Cortex of kidney (tissue), 1 donor: ENCODE measurements at places on chromosomes 3 and 15.

DNA sequence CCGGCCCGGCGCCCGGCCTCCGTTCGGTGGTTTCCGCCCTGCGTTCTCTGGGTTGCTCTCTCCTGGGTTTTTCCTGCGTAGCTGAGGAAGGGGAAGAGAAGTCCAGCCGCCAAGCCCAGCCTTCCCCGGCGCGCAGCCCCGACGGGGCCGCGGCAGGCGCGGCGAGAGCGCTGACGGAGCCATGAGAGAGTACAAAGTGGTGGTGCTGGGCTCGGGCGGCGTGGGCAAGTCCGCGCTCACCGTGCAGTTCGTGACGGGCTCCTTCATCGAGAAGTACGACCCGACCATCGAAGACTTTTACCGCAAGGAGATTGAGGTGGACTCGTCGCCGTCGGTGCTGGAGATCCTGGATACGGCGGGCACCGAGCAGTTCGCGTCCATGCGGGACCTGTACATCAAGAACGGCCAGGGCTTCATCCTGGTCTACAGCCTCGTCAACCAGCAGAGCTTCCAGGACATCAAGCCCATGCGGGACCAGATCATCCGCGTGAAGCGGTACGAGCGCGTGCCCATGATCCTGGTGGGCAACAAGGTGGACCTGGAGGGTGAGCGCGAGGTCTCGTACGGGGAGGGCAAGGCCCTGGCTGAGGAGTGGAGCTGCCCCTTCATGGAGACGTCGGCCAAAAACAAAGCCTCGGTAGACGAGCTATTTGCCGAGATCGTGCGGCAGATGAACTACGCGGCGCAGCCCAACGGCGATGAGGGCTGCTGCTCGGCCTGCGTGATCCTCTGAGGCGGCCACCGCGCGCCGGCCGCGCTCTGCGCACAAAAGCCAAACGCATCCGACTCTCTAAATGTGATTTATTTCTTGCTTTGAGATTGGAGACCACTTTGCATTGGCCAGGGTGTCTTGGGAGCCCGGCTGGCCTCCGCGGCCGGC lies 727 bp downstream of the RAP2B start:
- no peak for DNase-seq

- no peak for DNase-seq
Measured at GRCh38 chr3:177589911-177590381, 392.7 kb upstream of the TBL1XR1 start.

- DNase-seq: no peak
Measured at GRCh38 chr15:84685304-84685703, 27.3 kb upstream of the NMB start.

- DNase-seq: no peak
Measured at GRCh38 chr15:40450047-40450446, 9.3 kb downstream of the BAHD1 start.

GRCh38 chr3:175336406-175337133 lies 477.4 kb downstream of the NAALADL2 start:
- no peak for DNase-seq

- no peak for DNase-seq
Measured at GRCh38 chr15:73022161-73022560, 30.1 kb upstream of the NEO1 start.

DNA sequence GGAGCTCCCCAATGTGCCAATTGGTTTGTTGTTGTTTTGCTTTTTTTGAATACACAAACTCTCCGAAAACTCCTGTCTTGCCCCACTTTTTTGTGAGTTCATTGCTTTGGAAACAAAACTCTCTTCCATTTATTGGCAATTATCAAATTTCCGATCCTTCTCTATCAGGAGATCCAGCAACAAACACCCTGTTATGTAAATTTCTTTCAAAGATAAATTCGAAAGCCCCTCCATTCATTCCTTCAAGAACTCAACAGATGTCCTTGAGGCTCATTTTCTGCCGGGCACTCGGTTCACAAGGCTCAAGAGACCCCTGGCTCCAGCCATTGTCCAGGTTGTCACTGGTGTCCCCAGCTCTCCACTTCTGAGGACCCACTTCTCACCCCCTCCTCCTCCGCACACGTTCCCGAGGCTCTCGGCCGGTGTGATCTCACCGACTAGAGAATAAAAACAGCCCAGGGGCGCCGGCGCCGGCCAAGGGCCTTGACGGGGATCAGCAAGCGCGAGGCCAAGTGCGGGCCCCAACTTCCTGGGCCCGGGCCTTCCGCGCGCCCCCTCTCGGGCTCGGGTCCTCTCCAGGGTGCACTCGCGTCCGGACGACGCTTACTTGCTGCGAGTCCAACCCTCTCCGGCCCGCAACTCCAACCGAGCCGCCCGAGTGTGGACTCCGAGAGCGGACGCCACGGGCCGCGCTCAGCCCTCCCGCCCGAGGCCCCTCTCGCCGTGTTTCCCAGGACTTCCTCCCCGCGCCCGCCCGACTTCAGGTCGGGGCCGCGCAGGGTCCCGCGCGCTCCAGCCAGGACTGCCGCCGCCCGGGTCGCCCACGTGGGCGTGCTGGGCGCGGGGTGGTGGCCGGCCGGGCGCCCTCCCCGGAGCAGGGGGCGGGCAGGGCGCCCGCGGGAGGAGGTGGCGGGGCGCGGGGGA lies 533 bp upstream of the SMAD3 start:
- no peak for DNase-seq

GRCh38 chr3:72204452-72204851 lies 419.5 kb upstream of the PROK2 start:
- no peak for DNase-seq

DNA sequence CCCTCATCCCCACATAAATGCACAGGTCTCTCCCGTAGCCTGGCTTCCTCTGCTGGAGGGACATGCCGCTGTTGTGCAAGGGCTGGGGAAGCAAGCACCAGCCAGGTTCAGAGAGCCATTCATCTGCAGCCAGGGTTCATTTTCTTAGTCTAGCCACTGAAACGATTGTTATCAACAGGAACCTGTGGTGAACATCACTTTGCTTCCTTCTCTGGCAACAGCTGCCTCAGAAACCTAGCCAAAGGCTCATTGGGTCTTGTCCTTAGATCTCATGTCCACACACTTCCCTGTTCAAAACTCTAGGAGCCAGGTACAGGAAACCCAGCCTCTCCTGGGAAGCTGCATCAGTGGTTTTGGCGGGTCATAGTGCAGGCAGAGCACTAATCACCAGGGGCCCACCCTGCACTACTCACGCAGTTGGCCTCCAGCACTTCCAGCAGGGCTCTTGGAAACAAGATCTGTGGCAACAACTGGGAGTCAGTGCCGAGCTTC lies 47.0 kb downstream of the OXNAD1 start:
- DNase-seq: no peak

DNA sequence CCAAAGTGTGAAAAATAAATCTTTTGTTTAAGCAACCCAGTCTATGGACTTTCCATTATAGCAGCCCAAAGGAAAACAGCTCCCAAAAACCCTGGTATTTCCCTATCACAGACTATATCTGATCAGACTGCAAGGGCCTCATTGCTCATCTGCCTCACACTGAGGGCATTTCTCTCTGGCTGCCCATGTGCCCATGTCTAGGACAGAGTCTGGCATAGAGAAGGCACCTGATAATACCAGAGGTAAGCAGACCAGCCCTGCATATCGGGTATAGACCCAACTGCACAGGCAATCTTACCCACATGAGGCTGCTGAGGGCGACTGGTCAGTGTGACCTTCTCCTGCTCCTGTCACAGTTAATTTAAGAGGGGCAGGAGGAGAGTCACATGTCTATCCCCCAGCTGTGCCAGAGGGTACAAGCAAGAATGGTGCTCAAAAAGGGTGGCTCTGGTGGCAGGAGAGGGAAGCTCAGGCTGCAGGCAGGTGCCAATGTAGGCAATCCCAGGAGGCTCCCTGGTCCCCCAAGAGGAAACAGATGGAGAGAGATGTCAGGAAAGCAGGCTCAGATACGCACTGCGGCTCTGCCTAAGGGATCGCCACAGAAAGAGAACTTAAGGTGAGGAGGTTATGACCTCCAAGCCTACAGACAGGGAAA lies 3.1 kb downstream of the CSRNP1 start:
- DNase-seq: no peak

- no peak for DNase-seq
Measured at GRCh38 chr3:48693826-48694225, 8.1 kb upstream of the NCKIPSD start.

- DNase-seq: no peak
Measured at GRCh38 chr3:187968883-187969580, 184.9 kb upstream of the LPP start.

GRCh38 chr15:77644543-77645247 lies 12.0 kb upstream of the LINGO1 start:
- no peak for DNase-seq

DNA sequence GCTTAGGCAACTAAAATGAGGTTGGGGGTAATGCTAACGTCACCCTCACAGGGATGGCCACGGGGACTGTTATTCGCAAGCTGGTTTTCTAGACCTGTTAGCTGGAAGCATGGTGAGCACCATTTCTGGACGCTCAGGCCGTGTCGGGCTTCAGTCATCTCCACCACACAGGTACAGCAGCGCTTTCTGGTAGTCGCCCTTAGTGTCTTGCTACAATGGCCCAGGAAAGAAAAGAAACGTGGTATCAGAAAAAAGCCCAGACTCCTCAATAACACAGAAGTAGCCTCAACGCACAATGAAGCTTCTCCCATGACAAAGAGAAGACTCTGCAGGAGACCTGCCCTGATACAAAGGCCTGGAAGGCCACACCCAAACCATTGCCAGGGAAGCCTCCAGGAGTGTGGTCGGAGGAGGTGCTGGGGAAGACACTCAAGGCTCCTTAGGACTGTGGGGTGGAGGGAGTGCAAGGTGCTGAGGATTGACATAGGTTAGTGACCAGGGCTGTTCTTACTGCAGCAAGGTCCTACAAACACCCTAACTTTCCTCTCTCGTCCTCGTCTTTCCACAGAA lies 50.2 kb downstream of the ANXA2 start:
- no peak for DNase-seq

- no peak for DNase-seq
Measured at GRCh38 chr3:119195911-119196310, 22.5 kb downstream of the UPK1B start.

DNA sequence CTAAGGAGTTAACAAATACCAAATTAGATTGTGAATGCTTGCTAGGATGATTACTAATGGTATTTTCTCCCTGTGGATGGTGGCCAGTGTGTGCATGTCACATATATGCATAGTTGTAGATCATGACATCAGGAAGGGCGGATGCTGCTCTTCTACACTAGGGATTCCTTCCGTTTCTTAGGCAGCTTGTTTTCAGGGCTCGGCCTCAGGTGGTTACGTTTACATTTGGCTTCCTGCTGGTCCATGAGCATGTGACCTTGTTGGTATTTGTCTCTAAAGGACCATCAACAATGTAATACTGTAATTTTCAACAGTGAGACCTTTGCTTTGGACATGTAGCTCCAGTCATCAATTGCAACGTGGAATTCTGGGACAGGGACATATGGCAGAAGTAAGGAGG lies 221.4 kb downstream of the NR1D2 start:
- DNase-seq: no peak

DNA sequence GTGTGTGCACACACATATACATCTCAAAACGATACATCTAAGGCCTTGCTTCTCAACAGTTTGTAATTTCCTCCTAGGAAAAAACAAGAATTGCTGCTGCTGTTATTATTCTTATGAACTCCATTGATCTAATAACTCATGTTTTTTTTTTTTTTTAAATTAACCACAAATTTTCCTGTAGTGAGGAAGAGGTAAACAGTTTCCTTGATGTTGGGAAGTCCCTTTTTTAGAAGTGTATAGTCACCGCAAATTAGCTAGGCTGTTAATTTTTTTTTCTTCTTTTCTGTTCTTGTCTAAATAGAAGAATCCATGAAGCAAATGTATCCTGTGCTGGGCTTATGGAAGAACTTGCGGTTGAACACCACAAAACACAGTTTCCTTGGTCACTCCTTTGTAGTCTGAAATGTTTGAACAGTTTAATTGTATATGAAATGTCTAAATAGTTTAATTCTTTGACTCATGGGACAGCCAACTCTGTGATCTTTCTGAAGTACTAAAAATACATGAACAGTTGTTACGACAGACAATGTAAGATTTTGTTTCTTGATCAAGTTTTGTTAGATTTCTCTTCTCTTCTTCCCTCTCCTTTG lies 64.5 kb downstream of the MITF start:
- no peak for DNase-seq

- no peak for DNase-seq
Measured at GRCh38 chr3:189529889-189530471, 101.2 kb upstream of the TP63 start.

DNA sequence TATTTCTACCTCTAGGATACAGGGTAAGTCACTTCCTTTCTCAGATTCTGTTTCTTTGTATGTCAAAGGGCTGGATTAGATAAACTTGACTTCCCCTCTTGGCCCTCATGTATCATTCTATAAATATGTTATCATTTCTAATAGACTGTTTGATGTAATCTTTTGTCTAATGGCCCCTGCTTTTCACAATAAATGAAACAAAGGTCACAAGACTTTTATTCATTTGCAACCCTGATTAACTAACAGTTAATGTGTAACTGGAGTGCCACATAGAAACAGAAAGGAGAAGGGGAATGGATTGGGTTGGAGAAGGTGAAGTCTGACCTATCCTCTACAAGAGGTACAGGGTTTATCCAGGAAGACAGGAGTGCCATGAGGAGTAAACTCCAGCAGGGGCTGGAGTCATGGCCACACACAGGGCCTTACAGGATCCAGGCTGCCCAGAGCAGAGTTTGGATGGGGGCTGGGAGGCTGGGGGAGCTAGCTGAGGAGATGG lies 8.0 kb upstream of the B3GNT5 start:
- no peak for DNase-seq

DNA sequence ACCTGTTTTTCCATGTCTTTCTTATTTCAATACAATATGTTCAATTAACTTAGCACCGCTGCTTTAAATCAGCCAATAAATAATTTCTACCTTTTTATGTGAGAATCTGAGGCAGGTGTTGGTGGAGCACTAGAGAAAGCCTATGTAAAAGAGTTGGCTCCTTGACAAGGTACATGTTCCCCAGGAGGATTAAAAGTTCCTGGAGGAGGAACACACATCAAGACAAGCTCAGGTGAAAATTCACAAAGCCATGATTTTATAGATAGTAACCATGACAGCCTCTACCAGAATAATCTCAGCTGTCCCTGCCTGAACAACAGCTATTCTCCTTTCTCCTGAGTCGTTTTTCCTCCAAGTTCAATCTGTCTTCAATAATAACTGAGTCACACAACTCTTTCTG lies 3.4 kb upstream of the ZBED2 start:
- DNase-seq: no peak
